ENCODE measurements at places on chromosomes 5 and 9. TPM values are rescaled to one million over a fixed set of nuclear protein-coding genes. Genes with fewer than 3 reads are reported as not detected.

GRCh38 chr5:82246960-82247574 is 31.1 kb downstream of the RPS23 start:
- no peak for DNase-seq

GRCh38 chr9:23342291-23342690 is 483.7 kb downstream of the ELAVL2 start:
- DNase-seq: no peak

GRCh38 chr5:435156-435790 is 7.7 kb upstream of the EXOC3 start:
- DNase-seq: no peak

DNA sequence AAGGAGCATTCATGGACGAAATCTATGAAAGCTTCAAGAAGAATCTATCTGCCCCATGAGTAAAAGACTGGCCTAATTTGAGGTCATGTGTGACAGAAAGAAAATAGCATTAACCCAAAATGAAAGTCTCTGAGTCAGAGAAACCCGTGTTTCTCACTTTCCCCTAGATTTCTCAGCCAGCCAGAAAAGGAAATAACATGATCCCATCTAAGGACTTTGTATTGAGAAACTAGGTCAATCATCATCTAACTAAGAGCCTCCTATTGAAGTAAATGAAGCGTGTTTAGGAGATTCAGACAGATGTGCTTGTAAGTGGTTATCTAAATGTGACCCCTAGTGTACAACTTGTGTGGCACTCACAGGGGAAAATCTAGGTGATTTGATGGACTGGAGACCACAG is 77.3 kb upstream of the ZNF366 start:
- DNase-seq: no peak

GRCh38 chr5:39394946-39395345 is 29.8 kb downstream of the DAB2 start:
- DNase-seq: no peak

- DNase-seq: no peak
These were observed 2.5 kb upstream of the EDF1 start for GRCh38 chr9:136868644-136869043.

GRCh38 chr5:142360607-142361120 is 35.8 kb upstream of the SPRY4 start:
- DNase-seq: no peak

GRCh38 chr5:52807723-52808122 is 20.0 kb downstream of the ITGA1 start:
- DNase-seq: no peak

GRCh38 chr5:6193310-6193709 is 185.0 kb downstream of the MED10 start:
- DNase-seq: no peak

- DNase-seq: no peak
These were observed 561 bp downstream of the DAPK1 start for GRCh38 chr9:87498046-87498810.

DNA sequence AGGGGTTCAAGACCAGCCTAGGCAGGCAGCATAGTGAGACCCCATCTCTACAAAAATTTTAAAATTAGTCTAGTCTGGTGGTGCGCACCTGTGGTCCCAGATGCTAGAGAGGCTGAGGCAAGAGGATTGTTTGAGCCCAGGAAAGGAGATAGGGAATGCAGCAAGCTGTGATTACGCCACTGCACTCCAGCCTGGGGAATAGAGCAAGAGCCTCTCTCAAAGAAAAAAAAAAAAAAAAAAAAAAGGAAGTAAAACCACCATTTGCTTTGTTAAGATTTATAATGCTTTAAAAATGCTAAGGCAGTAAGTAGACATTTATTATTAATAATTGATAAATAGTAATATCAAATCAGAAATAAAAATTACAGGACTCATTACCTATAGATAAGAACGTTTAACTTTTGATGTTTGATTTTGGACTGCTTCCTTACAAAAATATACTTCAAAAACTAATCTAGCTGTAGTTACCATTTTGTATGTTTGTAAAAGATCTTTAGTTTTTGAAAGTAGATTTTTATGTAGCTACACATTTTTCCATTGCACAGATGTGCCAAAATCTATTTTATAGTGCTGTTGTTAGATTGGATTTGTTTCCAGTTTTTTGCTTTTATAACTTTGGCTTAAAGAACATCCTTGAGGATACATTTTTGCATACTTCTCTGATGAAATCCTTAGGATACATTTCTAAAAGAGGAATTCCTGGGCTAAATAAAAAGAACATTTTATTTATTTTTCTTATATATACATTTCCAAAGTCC is 86.4 kb downstream of the INIP start:
- DNase-seq: no peak

DNA sequence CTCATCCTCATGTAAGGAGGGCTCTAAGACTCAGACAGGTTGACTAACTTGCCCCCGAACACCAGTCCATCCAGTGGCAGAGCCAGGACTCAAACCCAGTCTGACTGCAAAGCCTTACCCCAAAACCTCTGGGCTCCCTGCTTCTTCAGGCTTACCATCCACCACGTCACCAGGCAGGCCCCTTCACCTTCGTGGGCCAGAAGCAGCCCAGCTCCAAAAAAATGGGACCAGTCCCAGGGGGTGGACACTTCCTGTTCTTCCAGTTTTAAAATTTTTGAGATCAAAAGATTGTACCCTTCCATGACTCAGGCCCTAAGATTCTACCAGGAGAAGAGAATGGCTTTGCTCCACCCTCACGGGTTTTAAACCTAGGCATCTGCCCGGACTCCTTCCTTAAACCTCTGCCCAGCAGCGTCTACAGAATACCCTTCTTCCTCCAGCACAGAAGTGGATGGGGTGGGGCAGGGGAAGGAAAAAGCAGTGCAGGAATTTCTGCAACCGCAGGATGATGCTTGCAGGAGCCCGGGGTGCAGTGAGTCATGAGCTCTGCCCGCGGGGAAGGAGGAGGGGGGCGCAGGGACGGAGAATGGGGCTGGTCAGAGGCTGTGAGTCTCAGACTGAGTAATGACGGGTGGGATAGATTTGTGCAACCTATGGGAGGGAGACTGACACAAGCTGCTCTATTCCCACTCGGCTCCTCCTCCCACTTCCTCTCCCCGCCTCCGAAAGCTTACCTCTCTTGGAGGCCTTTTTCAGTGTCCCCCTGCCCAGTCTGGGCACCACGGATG is 50.4 kb upstream of the STXBP1 start:
- DNase-seq: no peak

The GARIN3 gene
- polyA plus RNA-seq: not detected

The AQP7 gene
- not detected for polyA plus RNA-seq

The MEGF10 gene
- not detected for polyA plus RNA-seq

The HRCT1 gene
- not detected for polyA plus RNA-seq

The RNF183 gene
- not detected for polyA plus RNA-seq

The SOHLH1 gene
- polyA plus RNA-seq: not detected

The CTXN3 gene
- not detected for polyA plus RNA-seq
